Muscle of back (tissue), 13 donors: ENCODE measurements at places on chromosomes 11 and 22.

DNA sequence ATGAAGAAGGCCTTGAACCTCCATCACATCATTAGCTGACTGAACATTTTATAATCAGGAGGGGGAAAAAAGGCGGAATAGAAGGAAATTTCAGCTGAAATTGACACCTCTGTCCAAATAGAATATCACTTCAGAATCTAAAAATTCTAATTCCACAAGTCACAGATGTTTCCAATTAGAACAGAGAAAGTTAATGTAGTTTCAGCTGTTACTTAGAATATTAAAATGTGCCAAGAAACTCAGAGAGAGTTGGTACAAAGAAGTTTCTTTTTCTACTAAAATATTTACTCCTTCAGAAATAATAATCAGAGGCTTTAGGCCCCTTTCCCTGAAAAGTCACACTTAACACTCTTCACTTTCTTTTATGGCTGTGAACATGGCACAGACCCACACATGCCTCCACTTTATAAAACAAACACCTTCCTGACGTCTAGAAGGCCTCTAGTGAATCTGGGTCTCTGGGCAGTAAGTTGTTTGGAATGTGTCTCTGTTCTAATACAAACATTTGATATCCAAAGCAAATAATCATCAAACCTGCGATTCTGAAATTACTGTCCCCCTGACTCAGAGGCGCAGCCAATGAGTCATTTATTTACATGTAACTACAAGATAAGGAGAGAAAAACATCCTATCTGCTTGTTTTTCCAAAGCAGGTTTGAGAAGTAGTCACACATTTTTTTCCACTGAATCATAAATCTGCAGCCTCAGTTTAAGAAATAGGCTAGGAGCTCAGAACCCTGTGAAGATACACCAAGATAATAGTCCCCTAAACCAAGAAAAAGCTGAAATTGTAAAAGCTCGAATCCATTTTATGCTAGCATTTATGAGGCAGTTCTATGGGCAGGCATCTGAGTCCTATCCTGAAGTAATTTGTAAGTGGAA is 148.4 kb downstream of the ME3 start:
- DNase-seq = no peak

DNA sequence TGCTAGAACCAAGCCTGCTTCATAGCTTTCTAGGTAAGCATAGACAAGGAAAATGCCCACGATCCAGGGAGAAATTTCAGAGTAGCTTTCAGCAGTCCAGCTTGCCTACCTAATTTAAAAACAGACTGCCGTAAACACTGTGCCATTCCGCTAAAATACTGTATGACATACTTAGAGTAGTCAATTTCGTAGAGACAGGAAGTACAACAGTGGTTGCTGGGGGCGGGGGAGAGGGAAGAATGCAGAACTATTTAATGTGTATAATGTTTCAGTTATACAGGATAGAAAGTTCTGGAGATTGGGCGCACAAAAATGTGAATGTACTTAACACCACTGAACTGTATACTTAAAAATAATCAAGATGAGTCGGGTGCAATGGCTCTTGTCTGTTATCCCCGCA is 56.7 kb downstream of the C11orf58 start:
- no peak for DNase-seq

GRCh38 chr22:49814856-49815255 is 12.8 kb downstream of the BRD1 start:
- DNase-seq = no peak

DNA sequence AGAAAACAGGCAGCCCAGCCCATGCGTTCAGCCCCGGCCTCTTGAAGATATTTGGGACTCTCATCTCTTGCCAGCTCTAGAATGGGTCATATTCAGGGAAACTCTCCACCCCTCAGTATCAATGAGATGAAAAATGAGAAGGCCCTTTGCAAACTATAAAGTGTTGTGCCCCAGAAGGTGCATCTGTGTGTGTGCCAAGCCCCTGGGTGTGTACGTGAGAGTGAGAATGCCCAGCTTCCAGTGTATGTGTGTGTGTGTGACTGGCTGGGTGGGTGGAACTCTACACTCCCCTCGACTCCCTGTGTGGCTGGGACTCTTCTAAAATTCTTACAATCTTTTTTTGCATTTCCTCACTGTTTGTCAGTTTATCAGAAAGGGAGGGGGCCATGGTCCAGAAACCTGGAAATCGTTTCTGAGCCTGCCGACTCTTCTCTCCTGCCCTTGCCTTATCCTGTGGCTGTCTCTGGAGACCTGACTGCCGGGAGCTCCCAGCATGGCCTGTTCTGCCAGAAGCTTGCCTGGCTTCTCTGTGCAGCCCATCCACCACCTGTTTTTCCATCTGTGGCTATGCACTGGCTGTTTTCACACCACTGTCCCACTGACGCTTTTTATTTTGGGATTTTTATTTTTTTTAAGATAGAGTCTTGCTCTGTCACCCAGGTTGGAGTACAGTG is 1.2 kb downstream of the P2RY6 start:
- no peak for DNase-seq

DNA sequence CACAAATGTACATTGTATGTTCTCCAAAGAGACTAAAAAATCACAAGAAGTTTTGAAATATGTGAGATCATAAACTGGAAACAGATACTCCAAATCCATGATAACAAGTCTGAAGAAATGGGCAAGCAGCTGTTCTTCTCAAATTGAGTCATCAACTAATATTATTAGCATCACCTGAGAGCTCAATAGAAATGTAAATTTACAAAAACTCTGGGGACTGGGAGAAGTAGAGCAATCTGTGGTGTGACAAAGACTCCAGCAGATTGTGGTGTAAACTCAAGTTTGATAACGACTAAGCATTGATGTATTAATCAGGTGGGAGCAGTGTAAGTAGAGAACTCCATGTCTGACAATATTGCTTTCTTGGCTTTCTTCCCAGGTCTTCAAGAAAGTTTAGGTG is 53.2 kb downstream of the GLYATL1 start:
- no peak for DNase-seq

GRCh38 chr11:96284917-96285316 is 58.1 kb downstream of the MAML2 start:
- DNase-seq = no peak

DNA sequence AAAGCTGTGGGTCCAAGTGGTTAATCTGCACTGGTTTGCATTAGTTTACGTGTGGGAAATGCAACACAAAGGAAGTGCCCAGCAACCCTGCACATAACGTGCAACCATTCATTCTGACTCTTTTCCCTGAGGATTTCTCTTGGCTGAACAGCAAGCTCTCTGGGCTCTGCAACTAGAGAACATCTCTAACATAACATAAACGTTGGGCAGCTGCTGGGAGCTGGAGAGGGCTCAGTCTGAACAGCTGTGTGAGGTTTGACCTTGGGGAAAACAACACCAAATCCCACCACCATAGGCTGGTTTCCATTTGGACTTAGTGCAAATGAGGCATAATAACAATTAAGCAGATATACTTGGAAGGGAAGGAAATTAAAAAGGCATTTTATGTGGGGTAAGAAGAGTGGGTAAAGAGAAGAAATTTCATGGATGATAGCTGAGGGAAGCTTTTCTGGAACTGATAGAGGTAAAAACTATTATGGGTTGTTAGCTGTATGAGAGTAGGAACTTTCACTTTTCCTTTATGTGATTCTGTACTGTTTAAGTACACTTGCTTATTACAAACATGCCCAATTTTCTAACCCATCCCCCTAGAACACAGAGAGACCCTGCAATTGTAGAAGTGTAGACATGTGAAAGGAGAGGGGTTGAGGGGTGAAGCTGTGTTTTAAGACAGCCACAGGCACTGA is 76.2 kb downstream of the SNX19 start:
- DNase-seq = peak; percentile 55
